IPS DF 6.9 (cell line): ENCODE measurements at places on chromosomes 5 and 9.

GRCh38 chr5:140996060-140996459 lies 29.8 kb downstream of the PCDHAC2 start:
- no peak for DNase-seq

- no peak for DNase-seq
Observed at GRCh38 chr5:140038373-140038957, 4.6 kb downstream of the NRG2 start.

DNA sequence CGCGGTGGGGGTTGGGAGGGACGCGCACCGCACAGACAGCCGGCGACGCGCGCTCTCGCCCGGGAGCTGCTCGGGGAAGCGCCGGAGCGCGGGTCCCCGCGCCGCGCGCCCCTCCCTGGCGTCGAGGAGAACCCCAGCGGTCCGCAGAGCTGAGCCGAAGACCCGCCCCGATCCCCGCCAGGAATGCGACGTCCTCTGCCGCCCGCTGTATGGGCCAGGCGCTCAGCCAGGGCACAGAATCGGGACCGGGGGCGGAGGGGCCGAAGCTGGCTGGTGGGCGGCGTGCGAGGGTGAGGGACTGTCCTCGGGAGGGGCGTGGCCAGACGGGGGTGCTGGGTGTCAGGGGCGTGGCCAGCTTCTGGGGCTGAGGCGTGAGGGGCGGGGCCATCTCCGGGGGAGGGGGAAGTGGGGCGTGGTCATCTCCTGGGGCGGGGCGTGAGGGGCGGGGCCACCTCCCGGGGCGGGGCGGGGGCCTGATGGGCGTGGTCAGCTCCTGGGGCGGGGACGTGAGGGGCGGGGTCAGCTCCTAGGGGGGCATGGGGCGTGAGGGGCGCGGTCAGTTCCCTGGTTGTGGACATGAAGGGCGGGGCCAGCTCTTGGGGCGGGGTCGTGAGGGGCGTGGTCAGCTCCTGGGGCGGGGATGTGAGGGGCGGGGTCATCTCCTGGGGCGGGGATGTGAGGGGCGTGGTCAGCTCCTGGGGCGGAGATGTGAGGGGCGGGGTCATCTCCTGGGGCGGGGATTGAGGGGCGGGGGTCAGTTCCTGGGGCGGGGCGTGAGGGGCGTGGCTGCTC lies 965 bp downstream of the PTGDS start:
- DNase-seq, result no peak

GRCh38 chr5:11390291-11390767 lies 513.9 kb downstream of the CTNND2 start:
- DNase-seq, result no peak

DNA sequence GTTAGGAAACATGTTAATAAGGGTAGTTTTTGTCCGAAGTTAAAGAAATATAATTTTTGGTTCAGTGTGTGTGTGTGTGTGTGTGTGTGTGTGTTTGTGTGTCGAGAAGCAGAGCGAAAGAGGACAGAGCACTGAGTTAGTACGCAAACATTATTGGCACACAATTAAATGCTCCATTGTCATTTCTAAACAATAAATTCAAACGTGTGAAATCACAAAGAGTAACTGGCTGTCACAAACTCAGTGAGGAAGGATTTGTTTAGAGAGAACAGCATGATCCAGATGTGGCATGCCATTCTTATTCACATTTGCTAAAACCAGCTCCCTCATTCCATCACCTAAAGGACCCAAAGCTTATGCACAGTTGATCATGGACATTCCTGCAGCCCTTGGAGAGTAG lies 970.8 kb downstream of the DTWD2 start:
- DNase-seq, result no peak

DNA sequence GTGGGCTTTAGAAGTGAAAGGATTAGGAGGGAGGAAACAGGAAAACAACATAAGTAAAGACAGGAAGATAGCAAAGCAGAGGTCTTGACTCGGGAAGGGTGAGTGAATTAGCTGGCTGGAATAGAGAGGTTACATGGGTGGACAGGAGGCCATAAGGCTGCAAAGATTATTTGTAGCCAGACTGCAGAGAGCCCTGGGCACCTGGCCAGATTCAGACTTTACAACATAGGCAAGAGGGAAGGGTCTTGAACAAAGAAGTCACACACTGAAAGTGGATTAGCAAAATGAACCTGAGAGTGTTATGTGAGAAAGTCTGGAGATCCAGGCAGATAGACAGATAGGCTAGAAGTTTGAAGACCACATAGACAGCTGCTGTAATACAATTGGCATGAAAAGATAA lies 29.7 kb upstream of the CER1 start:
- DNase-seq, result no peak

DNA sequence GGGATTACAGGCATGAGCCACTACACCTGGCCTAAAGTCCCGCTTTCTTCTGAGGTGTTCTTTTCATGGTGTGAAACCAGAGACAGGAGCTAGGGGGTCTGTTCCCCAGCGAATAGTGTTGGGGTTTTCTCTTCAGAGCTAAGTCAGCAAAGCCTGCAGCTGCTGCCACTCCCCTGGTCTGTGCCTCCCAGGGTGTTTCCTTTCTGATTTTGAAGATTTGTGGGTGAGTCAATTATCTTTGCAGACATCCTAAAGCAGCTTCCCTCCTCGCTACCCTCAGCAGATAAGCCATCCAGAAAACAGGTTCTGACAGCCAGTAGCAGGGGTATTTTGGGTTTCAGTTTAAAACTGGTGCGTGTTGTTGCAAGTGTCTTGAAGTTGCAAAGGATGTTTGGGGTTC lies 72.0 kb upstream of the IQGAP2 start:
- DNase-seq, result no peak

- DNase-seq, result no peak
Observed at GRCh38 chr5:149493316-149493715, 57.9 kb downstream of the CSNK1A1 start.

- DNase-seq, result no peak
Observed at GRCh38 chr5:74034733-74035132, 408.7 kb downstream of the ARHGEF28 start.

- no peak for DNase-seq
Observed at GRCh38 chr5:139776861-139777260, 18.7 kb upstream of the PSD2 start.

- no peak for DNase-seq
Observed at GRCh38 chr5:129116797-129117196, 22.2 kb downstream of the ISOC1 start.

- DNase-seq, result no peak
Observed at GRCh38 chr9:90970608-90971007, 169.0 kb downstream of the SYK start.

- no peak for DNase-seq
Observed at GRCh38 chr9:94979904-94980507, 253.5 kb downstream of the AOPEP start.

DNA sequence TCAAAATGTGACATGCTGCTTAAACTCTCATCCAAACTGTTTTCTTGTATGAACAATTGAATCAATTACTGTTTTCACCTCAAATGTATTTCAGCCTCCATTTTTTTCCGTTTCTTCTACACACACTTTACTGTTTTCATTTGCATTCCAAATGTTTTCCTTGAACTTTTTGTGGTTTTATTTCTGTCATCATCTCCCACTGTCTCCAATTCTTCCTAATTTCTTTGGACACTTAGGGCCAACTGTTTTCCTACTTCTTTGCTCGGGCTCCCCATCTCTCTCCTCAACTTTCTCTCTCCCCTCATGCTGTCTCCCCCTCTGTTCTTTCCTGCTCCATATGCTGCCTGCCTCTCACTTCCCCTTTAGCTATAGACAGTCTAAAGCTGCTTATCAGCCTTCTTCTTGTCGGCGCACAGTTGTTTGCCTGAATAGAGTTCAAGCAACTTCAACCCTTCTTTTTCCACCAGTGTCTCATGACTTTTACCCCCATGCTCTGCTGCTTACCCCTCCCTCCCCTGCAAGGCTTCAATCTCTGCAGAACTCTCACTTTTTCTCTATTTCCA lies 443.4 kb downstream of the DTWD2 start:
- no peak for DNase-seq

DNA sequence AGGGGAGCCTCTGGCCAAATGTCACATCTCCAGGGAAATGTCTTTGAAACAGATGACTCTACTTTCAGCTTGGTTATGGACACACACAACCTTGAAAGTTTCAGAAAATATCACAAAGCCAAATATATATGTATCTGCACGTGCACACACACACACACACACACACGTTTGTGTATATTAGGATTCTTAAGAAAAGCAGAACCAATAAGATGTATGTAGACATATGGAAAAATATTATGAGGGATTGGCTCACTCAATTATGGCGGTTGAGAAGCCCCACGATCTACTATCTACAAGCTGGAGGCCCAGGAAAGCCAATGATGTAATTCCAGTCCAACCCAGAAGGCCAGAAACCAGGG lies 194.9 kb downstream of the PALM2AKAP2 start:
- DNase-seq, result no peak

DNA sequence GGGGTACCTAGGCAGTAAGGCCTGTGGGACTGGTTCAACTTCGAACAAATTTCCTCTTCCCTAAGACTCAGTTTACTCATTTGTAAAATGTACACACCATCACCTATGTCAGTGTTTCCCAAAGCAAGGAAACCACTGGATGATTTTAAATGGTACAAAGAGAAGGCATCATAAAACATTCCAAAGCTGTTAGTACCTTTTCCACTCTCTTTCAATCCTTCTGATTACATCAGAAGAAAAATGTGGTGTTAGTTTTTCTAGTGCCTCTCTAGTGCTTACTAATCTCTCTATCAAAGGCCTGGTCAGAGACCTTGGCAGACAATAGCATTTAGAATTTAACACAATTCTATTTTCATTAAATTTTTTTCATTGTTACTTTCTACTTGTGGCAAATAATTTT lies 18.1 kb downstream of the NR6A1 start:
- no peak for DNase-seq

DNA sequence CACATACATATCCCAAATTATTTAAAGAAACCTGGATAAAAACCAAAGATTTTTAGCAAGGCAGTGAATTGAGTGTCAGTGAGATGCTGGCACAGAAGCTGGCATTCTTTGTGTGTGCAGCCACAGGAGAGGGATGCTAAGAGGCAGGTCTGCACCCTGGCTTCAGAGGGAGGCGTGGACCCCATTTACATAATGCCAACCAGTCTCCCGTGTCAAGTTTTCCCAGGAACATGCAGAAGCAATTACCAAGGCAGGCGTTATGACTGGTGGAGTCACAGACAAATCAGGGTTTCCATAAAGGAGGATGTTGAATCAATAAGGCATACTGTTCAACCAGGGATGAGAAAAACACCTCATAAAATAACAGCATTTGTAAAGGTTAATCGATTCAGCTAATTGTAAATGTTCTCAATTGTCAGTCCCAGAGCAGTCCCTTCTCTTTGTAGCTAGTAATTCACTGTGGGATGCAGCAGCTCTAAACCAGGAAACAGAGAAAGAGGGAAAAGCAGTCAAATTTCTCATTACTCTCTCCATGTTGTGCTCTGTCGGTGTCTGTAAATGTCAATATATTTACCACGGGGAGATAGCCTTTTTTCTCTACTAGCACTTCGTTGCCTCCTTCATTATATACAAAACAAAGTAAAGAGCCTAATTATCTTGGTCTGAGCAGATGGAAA lies 452.4 kb upstream of the GRAMD2B start:
- DNase-seq, result no peak

GRCh38 chr5:57718155-57718554 lies 235.5 kb upstream of the ACTBL2 start:
- no peak for DNase-seq

DNA sequence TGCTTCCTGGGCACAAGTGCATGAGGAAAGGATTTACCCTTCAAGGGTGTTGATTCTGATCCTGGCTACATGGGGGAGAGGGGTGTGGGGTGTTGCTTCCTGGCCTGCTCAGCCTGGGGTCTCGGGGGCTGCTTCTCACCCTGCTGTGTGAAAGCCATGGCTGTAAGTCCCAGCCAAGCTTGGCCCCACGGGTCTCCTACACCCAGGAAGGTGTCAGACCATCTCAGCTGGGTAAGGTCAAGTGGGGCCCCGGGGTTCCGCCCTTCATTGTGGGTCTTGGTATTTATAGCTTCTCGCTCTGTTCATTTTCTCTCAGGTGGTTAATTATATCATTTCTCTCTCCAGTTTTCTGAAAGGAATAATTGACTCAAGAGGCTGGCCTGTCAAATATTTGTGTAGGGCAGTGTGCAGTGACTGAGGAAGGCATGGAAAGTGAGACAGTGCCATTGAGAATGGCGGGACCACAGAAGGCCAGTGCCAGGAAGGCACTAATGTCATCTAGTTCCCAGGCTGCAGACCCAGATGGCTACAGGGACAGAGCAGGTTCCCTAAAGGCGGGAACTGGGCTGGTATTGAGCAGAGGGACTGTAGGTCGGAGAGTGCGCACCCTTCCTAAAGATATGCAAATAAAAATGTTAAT lies 126.0 kb downstream of the FOXD1 start:
- DNase-seq, result no peak

GRCh38 chr9:78030553-78031443 lies 813 bp downstream of the GNAQ start:
- no peak for DNase-seq

- DNase-seq, result no peak
Observed at GRCh38 chr5:96790961-96791504, 16.7 kb downstream of the ERAP1 start.

- DNase-seq, result no peak
Observed at GRCh38 chr9:126144196-126144595, 182.4 kb upstream of the MVB12B start.

- no peak for DNase-seq
Observed at GRCh38 chr5:84298628-84299027, 86.1 kb downstream of the EDIL3 start.

- no peak for DNase-seq
Observed at GRCh38 chr5:79613549-79613948, 1.3 kb downstream of the TENT2 start.

DNA sequence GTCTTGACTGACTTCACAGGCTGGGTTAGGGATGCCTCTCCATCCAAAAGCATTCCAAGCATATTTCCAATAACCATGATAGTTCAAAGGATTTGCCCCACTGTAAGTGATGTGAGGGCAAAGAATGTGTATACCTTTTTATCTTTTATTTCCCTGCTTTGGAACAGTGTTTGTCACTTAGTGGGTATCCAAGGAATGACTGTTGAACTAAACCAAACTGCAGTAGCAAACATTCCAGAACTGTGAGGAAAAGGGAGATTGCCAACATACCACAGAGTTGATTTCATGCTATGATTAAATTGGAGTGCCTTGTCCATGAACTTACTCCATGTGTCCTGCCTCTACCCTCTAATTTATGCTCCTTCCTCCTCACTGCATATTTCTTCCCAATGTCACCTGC lies 400.0 kb downstream of the KIAA0825 start:
- no peak for DNase-seq

- no peak for DNase-seq
Observed at GRCh38 chr5:119031905-119032304, 39.0 kb upstream of the DMXL1 start.

DNA sequence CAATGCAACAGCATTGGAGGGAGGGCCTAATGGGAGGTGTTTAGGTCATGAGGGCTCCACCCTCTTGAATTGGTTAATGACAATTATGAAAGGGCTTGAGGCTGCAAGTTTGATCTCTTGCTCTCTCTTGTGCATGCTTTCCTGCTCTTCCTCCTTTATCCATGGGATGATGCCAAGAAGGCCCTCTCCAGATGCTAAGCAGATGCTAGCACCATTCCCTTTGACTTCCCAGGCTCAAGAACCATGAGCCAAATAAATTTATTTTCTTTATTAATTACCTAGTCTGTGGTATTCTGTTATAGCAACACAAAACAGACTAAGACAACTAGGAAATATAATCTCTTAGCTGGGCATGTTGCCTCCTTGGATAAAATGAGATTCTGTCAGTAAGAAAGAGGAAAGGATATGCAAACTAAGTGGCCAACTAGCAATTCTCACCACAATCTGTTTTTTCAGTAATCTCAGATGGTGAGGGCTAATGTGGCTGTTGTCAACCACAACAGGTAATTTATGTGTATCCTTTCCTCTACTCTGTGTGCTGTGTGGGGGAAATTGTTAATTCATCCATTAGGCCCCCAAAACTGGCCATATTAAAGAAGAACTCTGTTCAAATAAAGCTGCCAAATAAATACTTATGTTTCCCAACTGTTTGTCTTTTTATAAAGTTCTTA lies 269.1 kb upstream of the CD180 start:
- no peak for DNase-seq
